ENCODE measurements at places on chromosomes 3 and 15. TPM values are rescaled to one million over a fixed set of nuclear protein-coding genes. Genes with fewer than 3 reads are reported as not detected.

The GRK7 gene
- total RNA-seq = not detected

The GPR149 gene
- total RNA-seq = not detected

The CTXND1 gene
- total RNA-seq = not detected

The LOXL1 gene
- 206 TPM for total RNA-seq

The TNIK gene
- 0.07 TPM for total RNA-seq

The HGD gene
- not detected for total RNA-seq

The CSTA gene
- 1.7 TPM for total RNA-seq
